ENCODE measurements at places on chromosomes 3 and 15.

DNA sequence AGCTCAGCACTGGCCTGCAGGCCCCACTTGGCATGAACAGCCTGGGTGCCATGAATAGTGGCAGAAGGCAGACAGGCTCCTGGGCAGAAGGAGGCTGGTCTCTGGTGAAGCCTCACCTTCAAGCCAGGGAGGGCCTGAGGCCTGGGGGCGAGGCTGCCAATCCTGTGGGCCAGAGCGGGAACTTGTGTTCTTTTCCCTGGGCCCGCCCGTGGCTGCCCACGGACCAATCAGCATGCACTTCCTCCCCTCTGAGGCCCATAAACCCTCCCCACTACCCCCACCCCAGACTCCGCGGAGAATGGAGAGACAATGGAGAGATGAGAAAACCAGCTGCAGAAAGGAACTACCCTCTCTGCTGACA lies 283.8 kb upstream of the ROBO1 start:
- DNase-seq: no peak

- no peak for DNase-seq
Measured at GRCh38 chr15:99441871-99442251, 123.9 kb upstream of the MEF2A start.

GRCh38 chr15:65374821-65375401 lies 2.9 kb downstream of the IGDCC3 start:
- DNase-seq: no peak

GRCh38 chr3:152309535-152310307 lies 41.0 kb downstream of the MBNL1 start:
- DNase-seq: peak; percentile 42

DNA sequence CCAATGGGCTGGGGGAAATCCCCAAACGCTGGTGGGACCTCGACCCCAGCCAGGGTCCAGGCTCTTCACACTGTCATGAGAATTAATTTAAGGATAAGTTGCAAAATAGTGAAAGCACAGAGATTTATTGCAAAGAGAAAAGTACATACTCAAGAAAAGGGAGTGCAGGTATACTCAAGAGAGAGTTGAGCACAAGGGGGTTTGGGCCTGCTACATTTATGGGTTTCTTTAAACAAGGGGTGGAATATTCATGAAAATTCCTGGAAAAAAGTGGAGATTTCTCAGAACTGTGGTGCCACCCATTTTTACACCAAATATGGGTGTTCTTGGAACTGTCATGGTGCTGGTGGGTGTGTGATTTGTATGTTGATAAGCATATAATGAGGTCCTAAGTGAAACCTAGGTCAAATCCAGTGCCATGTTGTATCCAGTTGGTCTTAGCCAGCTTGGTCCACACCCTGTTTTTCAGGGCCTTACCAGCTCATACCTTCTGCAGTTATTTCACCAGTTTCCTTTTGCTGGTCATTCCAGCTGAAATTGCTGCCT lies 32.6 kb upstream of the NEO1 start:
- DNase-seq: no peak

GRCh38 chr3:125957674-125958510 lies 11.1 kb upstream of the ROPN1B start:
- DNase-seq: no peak

DNA sequence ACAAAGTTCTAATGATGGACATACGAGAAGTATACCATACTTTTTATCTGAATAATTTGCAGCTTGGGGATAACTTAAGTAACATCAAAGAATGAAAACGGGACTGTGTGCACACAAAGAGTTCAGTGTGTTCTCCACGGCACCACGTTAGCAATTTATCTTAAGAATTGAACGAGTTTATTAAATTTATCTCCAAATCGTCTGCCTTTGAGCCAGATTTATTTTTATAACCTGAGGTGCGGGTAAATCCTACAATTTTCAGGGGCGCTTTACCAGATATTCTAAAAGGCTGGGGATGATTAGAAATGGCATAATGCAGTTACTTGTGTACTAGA lies 3.5 kb downstream of the CHD2 start:
- no peak for DNase-seq

GRCh38 chr3:74988095-74988494 lies 373.6 kb upstream of the CNTN3 start:
- no peak for DNase-seq

DNA sequence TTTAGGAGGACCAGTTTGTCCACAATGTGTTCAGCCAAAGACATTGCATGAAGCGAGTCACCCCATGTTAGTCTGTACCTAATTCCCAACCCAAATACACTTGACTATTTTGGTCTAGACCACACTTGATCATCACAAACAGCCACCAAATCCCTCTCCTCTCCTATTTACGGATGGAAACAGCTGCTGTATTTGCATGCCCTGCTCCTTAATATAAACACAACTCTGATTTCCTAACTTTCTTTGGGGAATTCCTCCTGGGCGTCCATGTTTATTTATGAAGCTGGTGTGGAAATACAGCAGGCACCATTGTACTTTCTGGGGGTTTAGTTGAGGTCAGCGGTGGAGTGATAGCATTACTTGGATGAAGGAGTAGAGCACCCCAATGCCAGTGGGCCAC lies 235.2 kb downstream of the TLE3 start:
- no peak for DNase-seq

DNA sequence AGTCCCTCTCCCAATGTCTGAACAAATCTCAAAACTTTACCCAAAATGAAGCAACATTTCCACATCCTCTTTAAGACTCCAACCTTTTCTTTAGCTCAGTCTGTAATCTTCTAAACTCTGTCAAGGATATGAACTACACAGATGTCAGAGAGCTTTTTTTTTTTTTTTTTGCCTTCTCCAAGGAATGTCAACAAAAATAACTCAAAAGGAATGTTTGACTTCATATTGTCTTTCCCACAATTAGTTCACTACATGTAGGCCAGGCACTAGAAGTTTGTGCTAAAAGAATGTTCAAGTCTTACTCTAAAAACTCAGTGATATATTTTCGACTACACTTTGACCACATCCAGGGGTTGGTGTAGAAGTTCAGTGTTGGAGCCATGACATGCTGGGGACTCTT lies 37.1 kb downstream of the ADAMTS9 start:
- DNase-seq: no peak

DNA sequence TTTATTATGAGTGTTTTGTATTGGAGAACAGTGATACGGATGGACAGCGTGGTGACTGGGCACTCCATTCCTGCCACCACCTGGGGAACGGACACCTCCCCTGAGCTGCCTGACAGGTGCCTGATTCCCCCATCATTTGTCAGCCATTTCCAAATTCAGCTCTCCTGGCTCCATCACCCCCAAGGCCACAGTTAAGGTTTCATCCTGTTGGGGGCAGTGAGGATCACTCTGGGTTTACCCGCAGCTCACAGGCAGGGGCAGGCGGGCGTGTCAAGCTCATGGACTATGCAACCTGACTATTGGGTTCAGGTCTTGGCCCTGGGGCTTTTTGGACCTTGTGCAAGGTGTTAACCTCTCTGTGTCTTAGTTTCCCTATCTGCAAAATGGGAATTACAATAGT lies 76.3 kb downstream of the RAB11A start:
- no peak for DNase-seq

DNA sequence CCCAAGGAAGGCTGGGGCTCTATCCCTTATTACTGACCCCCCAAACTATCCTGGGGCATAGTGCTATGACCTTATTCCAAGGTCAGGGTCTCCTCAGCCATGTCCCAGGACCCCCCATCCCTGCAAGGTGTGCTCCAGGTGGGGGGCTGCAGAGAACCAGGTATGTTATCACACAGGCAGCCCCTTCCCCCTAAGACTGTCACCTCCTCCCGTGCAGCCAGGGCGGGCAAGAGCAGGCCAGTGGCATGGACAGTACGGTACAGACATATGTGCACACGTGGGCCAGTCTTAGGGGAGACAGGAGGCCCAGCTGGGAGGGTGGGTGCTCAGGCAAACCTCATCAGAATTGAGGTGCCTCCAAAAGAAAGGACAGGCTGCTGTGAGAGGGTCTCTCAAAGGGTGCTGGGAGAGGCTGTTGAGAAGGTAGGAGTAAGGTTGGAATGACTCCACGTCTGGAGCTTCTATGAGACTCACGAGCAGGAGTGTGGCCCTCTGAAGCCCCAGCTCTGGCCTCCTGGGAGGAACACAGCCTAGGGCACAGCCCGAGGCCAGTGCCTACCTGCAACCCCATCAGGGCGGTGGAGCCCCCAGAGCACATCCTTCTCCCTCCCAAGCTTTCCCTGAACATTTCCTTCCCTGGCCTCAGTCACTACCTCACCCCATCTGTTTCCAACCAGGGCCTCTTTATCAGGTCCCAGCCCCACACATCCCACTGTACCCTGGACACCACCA lies 1.7 kb upstream of the COL7A1 start:
- no peak for DNase-seq

DNA sequence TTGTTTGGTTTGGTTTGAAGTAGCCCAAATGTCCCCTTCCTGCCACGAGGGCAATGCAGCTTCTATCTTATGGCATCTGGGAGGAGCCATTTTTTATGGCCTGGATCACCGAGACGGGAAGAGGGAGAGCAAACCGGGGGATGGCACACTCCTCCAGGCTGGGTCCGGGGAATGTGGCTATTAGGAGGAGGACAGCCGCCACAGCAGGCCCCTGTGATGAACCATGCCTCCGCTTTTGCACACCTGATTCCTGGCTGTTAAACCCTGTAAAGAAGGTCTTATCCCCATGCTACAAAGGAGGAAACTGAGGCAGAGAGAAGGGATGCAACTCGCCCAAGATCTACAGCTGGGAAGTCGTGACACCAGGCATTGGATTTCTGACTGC lies 157.6 kb downstream of the OR4M2 start:
- no peak for DNase-seq

DNA sequence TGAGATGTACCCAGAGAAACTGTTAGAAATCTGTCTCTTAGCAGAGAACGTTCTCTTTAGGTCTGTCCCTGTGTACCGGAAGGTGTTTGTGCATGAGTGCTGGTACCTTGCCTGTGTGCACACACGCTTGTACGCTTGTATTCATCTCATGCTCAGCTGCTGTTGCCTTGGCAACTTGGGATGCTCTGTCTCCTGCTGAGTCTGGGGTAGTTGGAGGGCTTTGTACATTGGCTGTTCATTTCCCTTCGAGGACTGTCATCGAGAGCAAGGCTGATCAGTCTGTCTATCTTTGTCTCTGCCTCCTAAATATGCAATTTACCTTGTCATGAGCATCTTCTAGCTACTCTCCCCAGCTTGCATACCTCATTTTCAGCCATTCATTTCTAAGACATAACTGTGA lies 147.2 kb downstream of the SLCO3A1 start:
- no peak for DNase-seq

- DNase-seq: peak; percentile 7
Measured at GRCh38 chr3:150970665-150971324, 1.7 kb downstream of the CLRN1 start.

- no peak for DNase-seq
Measured at GRCh38 chr3:13892304-13892703, 12.4 kb upstream of the WNT7A start.

GRCh38 chr15:42919799-42920518 lies 619 bp downstream of the TTBK2 start:
- peak; percentile 65 for DNase-seq

- peak; percentile 19 for DNase-seq
Measured at GRCh38 chr3:113270068-113270467, 58.7 kb downstream of the BOC start.

- no peak for DNase-seq
Measured at GRCh38 chr15:71526060-71526820, 284.1 kb upstream of the NR2E3 start.

DNA sequence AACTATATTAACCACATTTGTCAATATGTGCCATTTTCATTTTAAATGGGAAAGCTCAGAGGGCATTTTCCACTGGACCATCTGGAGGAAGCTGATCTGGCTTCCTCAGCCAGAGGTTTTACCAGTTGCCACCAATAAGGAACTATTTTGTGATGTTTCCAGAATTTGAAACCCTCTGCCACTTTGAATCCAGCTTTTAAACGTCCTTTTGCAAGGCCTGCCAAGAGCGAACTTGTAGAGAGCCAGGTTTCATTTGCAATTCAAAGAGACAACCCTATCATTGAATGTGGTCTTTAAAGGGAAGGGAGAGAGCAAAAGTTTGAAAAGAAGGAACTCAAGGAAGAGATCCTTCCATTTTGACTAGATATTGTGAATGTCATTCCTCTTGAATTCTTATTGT lies 123.3 kb upstream of the CHL1 start:
- no peak for DNase-seq

DNA sequence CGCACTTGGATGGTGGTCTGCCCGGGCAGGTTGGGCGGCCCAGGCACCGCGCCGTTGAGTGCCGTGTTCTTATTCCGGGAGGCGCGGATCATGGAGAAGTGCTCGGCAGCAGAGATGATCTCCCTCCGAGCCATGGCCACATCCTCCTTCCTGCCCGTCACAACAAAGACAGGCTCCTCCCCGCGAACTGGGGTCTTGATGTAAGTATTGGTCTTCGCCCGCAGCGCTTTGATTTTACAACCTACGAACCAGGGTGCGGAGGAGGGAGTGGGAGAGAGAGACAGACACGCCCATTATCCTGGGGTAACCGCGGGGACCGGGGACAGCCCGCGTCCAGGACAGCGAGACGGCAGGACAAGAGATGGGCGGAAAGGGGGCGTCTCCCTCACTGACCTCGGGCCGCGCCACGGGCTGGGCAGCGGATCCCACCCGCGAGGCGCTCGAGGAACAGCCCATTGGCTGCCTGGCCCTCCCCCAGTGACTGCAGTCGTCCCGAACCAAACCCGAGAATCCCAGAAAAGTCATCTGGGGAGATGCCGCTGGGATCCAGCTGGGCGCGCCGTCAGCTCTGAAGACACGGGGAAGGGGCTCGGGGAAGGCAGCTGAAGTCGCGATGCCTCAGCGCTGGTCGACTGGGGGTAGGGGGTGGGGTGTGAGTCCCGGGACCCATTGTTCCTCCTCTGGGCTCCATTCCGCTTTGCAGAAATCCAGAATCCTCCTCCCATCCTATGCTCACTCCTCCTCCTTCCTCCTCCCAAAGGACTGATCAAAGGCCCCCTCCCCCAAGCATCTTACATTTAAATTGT lies 1.2 kb downstream of the MEX3B start:
- DNase-seq: peak; percentile 36

GRCh38 chr3:64684715-64685261 lies 3.0 kb downstream of the ADAMTS9 start:
- DNase-seq: no peak

DNA sequence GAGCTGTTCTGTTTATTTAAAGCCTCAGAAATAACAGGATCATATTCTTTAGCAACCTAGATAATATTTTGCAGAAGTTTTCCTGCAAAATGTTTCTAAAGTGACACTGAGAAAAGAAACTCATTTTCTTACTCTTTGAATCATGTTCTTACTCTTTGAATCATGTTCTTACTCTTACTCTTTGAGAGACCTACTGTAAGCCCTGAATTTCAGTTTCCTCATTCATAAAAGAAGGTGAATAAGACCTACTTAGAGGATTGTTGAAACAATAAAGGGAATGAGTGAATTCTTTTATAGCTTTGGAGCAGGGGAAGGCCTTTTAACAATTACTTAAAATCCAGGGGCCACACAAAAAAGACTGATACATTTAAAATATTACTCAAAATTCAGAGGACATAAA lies 221.7 kb upstream of the CMC1 start:
- DNase-seq: no peak

DNA sequence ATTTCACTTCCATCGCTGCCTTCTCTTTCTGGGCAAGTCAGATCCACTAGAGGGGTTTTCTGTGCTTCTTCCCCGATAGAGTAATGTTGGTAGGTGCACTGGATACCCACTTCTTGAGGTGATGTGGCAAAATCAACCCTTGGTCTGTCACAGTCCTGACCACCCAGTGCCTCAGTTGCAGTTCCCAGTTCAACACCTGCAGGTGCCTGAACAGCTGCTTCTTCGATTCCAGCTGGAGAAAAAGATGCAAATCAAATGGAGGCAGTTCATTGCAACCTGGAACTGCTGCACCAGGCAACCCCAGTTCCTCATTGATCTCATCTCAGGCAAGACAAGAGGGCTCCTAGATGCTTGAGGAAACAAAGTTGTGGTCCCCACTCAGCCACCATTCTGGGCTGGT lies 186.6 kb downstream of the UBE2E2 start:
- DNase-seq: no peak
